Pericardium fibroblast (primary cell): ENCODE measurements at places on chromosomes 5 and 9. TPM values are rescaled to one million over a fixed set of nuclear protein-coding genes. Genes with fewer than 3 reads are reported as not detected.

Gene GPR21
- total RNA-seq: 0.70 and 1.5 TPM in 2 replicates

Gene PRDM9
- total RNA-seq: not detected in 2 replicates

Gene EPB41L4B
- total RNA-seq: under 0.01 and 0.35 TPM in 2 replicates

Gene FGF1
- 0.26 and 2.0 TPM in 2 replicates for total RNA-seq

Gene INSL6
- total RNA-seq: not detected in 2 replicates

Gene GALT
- total RNA-seq: 23.7 and 43.3 TPM in 2 replicates
